Osteocyte (in vitro differentiated cells): ENCODE measurements at places on chromosomes 7 and 10. TPM values are rescaled to one million over a fixed set of nuclear protein-coding genes. Genes with fewer than 3 reads are reported as not detected.

DNA sequence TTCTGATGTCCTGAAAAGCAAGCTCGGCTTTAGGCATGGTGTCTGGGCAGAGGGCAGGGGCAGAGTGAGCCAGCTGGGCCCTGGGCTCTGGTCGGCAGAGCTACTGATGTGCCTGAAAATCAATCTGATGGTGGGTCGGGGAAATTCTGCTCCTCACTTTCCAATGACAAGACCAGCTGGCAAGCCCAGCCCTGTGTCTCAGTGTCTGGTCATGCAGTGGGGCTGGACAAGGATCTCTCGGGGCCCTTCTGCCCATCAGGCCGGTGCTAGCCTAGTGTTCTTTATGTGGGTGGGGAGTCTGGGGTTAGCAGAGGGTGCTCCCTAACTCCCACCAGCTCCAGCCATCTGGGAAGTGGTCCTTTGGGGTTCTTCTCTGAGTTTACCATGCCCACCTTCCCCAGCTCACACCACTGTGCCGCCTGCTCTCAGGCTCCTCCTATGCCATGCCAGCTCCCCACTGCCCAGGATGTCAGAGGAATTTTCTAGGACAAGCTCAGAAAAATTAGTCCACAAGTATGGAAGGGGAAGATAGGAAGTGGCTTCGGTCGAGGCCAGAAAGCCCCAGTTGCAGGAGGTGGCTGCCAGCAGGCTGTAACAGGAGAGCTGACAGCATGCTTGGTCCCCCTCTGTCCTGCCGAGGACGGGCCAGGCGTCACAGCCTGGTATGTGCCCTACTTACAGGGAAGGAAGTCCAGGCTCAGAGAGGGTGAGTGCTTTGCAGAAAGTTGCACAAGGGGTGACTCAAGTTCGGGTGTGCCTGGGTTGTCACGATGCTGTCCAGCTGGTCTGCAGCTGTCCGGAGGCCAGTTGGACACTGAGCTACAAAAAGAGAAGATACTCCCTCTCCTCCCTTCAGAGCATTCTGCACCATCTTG, 135.2 kb downstream of the ADCY1 start:
- H3K4me1 ChIP-seq: no peaks in the 10 kb centered on the region
- no peak overlapping the region for H3K4me3 ChIP-seq
- no peaks in the 10 kb centered on the region for H3K36me3 ChIP-seq
- H3K27ac ChIP-seq: no peak overlapping the region

DNA sequence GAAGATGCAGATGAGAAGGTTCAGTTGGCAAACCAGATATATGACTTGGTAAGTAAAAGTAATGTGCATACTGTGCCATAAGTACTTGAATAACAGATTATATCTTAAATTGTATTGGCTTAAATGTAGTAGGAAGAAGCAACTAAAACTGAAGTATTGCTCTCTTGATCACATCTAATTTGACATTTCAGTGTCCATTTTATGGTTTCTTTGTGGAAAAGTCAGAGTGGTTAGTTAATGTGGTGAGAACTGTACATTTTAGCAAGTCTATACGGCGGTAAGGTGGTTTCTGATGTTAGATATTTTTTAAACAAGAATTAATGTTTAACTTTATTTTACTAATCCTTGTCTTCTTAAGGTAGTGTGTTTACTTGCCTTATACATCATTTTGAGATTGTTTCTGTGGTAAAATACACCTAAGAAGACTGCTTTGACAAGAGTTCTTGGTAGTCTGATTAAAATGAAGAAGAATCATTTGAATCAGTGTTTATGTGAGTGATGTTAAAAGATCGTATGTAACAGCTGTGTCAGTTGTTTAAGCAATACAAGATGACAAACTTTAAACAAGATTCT, 5.1 kb downstream of the ING3 start:
- no peak for DNase-seq
- H3K27ac ChIP-seq: no peak overlapping the region
- H3K4me3 ChIP-seq: no peak overlapping the region
- peaks cover 12% of the 10 kb centered on the region for H3K4me1 ChIP-seq
- H3K27me3 ChIP-seq: no peaks in the 10 kb centered on the region

DNA sequence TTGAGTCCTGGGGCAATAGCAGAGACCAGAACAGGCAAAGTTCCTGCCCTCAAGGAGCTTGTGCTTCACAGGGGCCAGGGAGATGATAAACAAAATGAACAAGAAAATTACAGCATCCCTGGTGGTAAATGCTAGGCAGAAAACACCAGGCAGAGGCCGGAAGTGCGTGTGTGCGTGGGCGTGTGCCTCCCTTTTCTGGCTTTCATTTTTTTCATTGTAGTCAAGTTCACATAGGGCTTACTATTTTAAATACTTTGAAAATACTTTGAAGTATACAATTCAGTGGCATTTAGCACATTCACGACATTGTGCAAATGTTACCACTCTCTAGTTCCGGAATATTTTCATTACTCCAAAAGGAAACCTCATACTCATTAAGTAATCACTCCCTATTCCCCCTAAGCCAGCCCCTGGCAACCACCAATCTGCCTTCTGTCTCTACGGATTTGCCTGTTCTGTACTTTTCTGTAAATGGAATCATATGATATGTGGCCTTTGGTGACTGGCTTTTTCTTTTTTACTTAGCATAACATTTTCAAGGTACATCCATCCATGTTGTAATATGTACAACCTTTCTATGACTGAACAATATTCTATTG, 88.1 kb upstream of the PDCD4 start:
- DNase-seq: no peak
- no peak overlapping the region for H3K4me3 ChIP-seq
- peaks cover 3% of the 10 kb centered on the region for H3K27me3 ChIP-seq
- H3K36me3 ChIP-seq: no peaks in the 10 kb centered on the region

DNA sequence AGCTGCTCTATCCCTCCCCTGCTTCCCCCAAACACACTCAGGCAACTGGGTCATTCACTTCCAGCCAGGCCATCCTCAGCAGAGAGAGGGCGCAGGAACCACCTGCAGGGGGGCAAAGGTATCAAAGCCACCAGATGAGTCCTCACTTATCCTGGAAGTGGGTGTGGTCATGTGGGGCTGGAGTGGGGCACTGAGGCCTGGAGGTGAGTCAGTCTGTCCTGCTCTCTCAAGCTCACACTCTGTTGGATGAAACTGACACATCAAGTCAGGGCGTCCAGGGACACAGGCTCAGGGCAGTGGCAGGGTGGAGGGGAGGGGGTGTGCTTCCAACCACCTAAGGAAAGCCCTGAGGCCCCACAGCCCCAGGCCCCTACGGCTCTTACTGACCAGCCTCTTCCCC, 8.0 kb upstream of the ELFN1 start:
- no peak overlapping the region for H3K27ac ChIP-seq
- H3K36me3 ChIP-seq: no peaks in the 10 kb centered on the region
- H3K4me3 ChIP-seq: no peak overlapping the region
- DNase-seq: no peak
- peaks cover 40% of the 10 kb centered on the region for H3K27me3 ChIP-seq
- H3K4me1 ChIP-seq: peaks cover 4% of the 10 kb centered on the region

FAM131B gene
- total RNA-seq: 17.0 and 18.4 TPM in 2 replicates

UPP1 gene
- 26.8 and 27.3 TPM in 2 replicates for total RNA-seq

DNA sequence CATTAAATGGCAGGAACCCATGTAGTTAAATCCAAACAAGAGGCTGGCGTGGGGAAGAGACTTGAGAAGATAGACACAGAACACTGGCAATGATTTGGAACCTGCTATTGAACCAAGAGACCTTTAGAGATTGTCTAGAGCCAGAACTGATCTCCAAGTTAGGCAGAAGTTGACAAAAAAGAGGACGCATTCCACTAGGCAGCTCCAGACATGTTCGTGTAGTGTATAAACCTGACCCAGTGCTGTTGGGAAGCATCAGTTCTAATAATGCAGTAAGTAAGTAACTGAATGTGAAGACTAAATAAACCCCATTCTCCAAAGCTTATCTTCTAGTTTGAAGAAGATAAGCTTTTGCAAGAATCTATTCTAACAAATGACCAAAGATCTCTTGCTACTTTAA, 50.8 kb downstream of the AP3M1 start:
- H3K36me3 ChIP-seq: peaks cover 69% of the 10 kb centered on the region
- H3K4me1 ChIP-seq: no peaks in the 10 kb centered on the region
- H3K27ac ChIP-seq: peak overlapping the region; percentile 53
- H3K27me3 ChIP-seq: no peaks in the 10 kb centered on the region
- no peak overlapping the region for H3K4me3 ChIP-seq
- no peak for DNase-seq

GRCh38 chr10:10526846-10527245, 490.8 kb upstream of the CELF2 start:
- H3K4me1 ChIP-seq: no peaks in the 10 kb centered on the region
- H3K4me3 ChIP-seq: no peak overlapping the region
- DNase-seq: no peak
- H3K27me3 ChIP-seq: no peaks in the 10 kb centered on the region
- H3K27ac ChIP-seq: no peak overlapping the region
- H3K36me3 ChIP-seq: no peaks in the 10 kb centered on the region
